NAMALWA (cell line): ENCODE measurements at places on chromosomes 13 and 19.

GRCh38 chr19:6213696-6214641 is 65.8 kb downstream of the MLLT1 start:
- no peak for DNase-seq

DNA sequence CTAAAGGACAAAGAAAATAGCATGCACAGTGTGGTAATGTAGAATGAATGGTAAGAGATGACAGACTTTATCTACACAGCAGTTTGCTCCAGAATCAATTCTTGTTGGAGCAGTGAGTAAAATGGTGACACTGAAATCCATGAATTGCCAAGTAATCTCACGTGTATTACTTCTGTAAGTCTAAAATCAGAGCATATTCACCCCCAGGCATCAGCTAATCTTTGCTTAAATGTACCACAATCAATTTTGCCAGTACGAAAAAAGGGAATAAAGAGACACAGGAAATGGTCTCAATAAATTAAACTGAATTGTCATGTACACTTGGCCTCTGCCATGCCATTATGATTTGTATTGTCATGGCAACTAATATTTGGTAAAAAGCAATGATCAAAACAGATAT is 294.2 kb downstream of the PCDH17 start:
- DNase-seq = no peak

DNA sequence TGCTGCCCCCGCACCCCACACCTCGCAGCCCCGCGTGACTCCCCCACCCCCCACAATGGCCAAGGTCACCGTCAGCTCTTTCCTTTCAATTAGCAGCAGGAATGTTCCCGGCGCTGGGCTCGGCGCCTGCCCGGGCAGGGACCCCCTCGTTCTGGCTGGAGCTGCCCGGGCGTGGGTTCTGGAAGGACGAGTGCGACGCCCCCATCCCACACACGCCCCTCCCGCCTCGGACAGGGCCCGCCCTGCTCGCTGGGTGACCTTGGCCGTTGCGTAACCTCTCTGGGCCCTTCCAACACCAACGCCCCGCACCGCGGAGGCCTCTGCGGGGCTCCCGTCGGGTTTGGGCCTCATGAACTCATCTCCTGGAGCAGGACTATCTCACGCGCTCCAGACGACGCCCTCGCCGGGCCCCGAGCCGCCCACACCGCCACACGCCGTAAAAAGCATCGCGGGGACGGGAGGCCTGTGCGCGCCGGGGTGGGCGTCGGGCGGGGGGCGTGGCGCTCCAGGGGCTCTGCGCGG is 10.3 kb downstream of the PALM start:
- no peak for DNase-seq

- DNase-seq = no peak
These were observed 199.6 kb downstream of the SPRY2 start for GRCh38 chr13:80141123-80141849.

- DNase-seq = no peak
These were observed 3.1 kb downstream of the SOX21 start for GRCh38 chr13:94709001-94709834.

- DNase-seq = no peak
These were observed 32.9 kb downstream of the ING1 start for GRCh38 chr13:110746438-110746837.

DNA sequence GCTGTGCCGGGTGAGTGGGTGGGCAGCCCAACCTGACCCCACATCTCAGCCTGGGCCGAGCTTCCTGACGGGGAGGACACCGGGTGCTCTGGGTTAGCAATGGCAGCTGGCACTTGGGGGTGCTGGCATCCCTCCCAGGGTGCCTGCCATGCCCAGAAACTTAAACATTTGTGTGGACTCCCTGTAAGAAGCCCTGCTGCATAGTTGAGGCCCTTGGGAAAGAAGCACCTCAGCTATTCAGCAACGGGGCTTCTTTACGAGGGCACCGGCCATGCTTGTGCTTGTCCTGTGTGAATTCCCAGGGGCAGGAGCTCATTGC is 33.8 kb upstream of the MEDAG start:
- DNase-seq = no peak

- no peak for DNase-seq
These were observed 1520.0 kb upstream of the SLC10A2 start for GRCh38 chr13:104586051-104586746.

- DNase-seq = no peak
These were observed 115.8 kb upstream of the TMTC4 start for GRCh38 chr13:100790405-100790804.

GRCh38 chr19:6113616-6114188 is 3.4 kb upstream of the RFX2 start:
- DNase-seq = no peak

- no peak for DNase-seq
These were observed 83.4 kb downstream of the UBL3 start for GRCh38 chr13:29767006-29767405.

DNA sequence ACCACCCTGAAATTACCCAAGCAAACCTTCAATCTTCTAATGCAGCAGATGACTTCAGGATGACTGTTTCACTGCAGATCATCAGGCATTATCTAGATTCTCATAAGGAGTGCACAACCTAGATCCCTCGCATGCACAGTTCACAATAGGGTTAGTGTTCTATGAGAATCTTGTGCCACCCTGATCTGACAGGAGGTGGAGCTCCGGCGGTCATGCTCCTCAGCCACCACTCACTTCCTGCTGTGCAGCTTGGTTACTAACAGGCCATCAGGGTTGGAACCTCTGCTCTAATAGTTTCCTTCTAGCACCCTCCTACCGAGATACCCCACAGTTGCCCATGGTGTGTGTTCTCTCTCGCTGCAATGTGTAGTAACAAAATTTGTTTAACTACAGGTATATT is 442.8 kb downstream of the FGF14 start:
- no peak for DNase-seq

DNA sequence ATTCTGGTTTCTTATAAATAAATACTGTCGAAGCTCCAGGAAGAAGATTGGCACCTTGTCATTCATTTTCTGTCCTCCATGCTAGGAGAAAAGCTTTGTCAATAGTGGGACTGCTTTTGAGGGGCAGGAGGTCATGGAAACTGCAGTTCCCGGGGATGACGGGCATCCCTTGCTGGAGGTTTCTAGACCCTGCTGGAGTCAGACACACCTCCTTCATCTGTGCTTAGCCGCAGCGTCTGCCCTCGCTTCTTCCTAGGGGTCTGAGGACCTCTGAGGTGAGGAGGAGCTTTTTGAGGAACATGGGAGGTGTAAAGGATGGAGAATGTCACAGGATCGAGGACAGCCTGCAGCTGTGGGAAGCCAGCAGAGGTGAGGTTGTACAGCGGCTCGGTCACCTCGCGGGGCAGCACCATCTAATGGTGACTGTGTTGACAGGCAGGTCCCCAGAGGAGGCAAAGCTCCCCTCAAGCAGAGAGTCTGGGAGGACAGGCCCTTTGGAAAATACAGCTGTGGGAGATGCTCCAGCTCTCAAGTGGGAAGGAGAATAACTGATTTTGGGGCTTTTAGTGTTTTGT is 172.7 kb upstream of the RNF113B start:
- no peak for DNase-seq

GRCh38 chr13:48492470-48493065 is 40.3 kb downstream of the RCBTB2 start:
- peak; percentile 94 for DNase-seq

GRCh38 chr13:77565635-77566034 is 30.1 kb downstream of the SCEL start:
- DNase-seq = peak; percentile 77
